Activated CD4-positive, alpha-beta T cell treated with anti-CD3 and anti-CD28 coated beads, Interleukin-2, amount 50 U/mL, for 48 hours (primary cell): ENCODE measurements at places on chromosomes 2 and 18.
A peak's percentile ranks its signal among the peaks of the same experiment; 100 is the strongest.

DNA sequence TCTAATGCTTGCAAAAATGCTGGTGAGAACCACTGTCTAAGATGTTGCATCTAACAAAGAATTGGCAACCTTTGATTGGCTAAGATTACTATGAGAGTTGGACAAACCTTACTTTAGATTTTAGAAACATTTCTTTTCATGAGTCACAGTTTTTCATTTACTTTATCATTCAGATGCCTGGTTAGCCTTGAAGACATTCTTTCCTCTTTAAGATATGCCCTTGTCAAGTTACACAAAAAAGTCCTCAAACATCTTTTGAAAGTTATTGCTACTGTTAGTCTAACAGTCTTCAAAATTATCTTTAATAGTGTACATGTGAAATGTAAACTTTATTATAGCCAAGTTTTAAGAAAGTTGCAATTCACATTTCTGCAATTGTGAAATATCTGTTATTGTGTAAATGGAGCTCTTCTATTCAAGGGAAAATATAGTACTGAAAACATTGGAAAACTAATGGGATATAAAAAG is 276.3 kb downstream of the RND3 start:
- no peak for DNase-seq

- no peak for DNase-seq
These were observed 38.7 kb upstream of the EDAR start for GRCh38 chr2:109027702-109028101.

GRCh38 chr2:220224691-220225543 is 597.5 kb downstream of the SLC4A3 start:
- no peak for DNase-seq

- peak; percentile 68 for DNase-seq
These were observed 59.8 kb upstream of the SLC38A11 start for GRCh38 chr2:165015052-165015642.

GRCh38 chr18:7844017-7844416 is 276.9 kb downstream of the PTPRM start:
- DNase-seq, result no peak

GRCh38 chr2:106030287-106031268 is 163.5 kb downstream of the UXS1 start:
- DNase-seq, result peak; percentile 52

DNA sequence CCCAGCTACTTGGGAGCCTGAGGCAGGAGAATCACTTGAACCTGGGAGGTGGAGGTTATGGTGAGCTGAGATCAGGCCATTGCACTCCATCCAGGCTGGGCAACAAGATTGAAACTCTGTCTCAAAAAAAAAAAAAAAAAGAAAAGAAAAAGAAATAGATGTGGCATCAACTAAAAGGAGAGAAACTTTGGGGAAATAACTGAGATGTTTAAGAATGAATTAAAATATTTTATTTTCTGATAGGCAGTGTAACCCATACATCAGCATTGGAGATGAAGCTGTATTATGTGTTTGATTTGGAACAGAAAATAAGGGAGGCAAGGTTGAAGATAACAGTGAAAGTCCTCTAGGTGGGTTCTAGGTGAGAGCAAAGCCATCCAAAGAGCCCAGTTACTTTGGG is 110.7 kb upstream of the HNRNPA3 start:
- no peak for DNase-seq

- DNase-seq, result no peak
These were observed 67.4 kb upstream of the PNPT1 start for GRCh38 chr2:55761024-55761423.

DNA sequence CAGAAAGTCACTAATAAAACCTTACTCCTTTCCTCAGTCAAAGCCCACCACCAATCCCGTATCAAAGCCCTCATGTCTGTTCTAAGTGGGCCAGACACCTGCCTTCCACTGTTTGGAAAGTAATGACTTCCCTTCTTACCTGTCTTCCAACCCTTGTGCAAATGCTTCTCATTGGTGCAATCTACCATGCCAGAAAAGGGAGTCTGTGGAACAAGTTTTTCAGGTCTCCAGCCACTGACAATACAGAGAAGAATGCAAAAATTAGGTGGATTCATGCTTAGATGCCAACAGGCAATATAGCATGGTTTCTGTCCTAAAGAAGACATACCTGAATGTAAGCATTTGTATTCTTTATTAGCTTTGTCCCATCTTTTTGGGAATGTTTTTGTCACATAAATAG is 1140.6 kb upstream of the LRRTM1 start:
- DNase-seq, result no peak

DNA sequence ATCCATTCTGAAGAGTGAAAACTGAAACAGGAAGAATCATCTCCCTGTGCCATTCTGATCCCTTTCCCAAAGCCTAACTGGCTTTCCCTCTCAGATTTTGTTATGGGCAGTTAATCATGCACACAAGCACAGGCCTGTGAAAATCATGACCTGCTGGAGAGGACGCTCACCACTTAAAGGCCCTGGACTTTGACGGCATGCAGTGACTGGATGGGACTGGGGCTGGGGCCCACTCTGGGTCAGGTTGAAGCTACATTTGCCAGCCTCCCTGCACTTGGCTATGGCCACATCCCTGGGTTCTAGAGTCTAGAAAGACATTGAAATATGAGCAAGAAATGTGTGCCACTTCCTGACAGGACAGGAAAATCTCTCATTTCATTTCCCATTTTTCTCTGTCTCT is 12.9 kb downstream of the PDE11A start:
- no peak for DNase-seq

GRCh38 chr2:67985586-67985985 is 77.2 kb downstream of the C1D start:
- no peak for DNase-seq

DNA sequence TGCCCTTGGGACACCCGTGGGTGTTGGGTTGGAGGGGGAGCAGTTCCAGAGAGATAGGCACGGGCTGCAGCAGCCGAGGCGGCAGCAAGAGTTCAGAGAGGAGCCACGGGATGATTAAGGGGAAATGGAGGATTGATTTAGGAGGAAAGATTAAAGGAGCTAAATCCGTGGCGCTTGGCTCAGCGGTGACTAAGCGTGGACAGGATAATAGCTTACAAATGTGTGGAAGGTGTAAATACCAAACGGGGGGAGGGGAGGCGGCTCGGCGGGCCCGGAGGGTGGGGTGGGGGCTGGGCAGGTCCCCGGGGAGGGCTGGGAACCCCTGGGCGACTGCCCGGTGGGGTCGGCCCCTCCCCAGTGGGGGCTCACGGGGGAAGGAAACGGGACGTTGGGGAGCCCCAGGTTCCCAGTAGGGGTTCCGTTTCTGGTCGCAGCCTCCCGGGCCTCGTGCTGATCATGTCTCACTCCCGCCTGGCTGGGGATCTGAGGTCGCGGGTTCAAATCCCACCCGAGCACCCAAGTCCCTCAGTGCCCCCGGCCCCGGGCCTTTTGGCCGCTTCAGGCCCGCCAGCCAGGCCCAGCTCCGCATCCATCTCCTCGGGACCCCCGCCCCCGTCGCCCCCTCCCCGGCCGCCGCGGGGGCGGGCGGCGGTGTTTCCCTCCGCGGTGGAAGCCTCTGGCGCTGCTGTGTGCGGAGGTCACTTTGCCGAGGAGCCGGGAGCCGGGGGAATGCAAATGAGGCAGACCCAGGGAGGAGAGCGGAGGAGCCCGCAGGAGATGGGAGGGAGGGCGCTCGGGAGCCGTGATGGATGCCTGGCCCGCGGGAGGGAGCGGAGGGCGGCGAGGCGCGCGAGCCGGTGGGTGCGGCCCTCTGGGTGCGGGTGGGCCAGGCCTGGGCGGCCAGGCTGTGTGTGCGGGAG is 8.1 kb downstream of the ASIC4 start:
- no peak for DNase-seq

- DNase-seq, result no peak
These were observed 48.0 kb upstream of the RAB1A start for GRCh38 chr2:65177751-65178442.

DNA sequence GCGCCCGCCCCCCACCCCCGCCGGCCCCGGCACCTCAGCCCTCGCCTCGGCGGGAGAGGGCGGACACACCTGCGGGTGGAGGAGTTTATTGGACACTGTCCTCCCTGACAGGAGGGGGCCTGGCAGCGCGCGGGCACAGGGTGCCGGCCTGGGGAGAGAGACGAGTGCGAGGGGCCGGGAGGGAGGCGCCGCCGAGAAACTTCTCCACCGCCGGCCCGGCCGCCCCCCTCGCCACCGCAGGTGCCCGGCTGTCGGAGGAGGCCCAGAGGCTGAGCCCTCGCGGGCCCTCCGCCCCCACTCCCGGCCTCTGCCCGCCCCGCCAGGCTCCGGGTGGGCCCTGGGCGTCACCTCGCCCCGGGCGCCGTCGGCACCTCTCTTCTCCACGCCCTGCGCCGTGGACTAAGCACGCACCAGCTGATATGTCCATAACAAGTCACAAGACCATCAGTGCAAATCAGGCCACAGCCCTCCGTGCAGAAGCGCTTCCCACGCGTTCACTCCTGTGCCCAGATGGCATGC is 311.3 kb downstream of the CELF4 start:
- no peak for DNase-seq

- DNase-seq, result no peak
These were observed 291.1 kb downstream of the ARHGAP15 start for GRCh38 chr2:143420313-143420712.

DNA sequence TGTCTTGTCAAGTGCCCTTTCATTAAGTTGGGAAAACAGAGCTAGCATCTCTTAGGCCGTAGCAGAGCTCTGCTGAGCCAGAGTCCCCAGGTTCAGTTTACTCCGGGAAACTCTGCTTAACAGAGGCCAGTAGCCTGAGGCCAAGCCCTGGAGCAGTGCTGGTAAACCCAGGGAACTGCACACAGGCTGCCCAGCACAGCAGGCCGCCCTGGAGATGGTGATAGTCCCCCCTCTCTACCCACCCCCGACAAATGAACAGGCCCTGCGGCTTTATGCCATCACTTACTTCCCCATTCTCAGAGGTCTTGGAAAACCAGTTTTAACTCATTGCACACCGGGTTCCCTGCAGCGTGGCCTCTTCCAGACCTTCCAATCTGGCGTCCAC is 3.5 kb downstream of the CNNM4 start:
- DNase-seq, result no peak

- DNase-seq, result no peak
These were observed 29.0 kb upstream of the KCNG2 start for GRCh38 chr18:79768745-79769144.

- no peak for DNase-seq
These were observed 134.0 kb upstream of the LYPD1 start for GRCh38 chr2:132804051-132804450.

GRCh38 chr2:216354306-216354705 is 18.0 kb downstream of the MARCHF4 start:
- no peak for DNase-seq

- peak; percentile 81 for DNase-seq
These were observed 916 bp upstream of the PDCD1 start for GRCh38 chr2:241859436-241860183.

DNA sequence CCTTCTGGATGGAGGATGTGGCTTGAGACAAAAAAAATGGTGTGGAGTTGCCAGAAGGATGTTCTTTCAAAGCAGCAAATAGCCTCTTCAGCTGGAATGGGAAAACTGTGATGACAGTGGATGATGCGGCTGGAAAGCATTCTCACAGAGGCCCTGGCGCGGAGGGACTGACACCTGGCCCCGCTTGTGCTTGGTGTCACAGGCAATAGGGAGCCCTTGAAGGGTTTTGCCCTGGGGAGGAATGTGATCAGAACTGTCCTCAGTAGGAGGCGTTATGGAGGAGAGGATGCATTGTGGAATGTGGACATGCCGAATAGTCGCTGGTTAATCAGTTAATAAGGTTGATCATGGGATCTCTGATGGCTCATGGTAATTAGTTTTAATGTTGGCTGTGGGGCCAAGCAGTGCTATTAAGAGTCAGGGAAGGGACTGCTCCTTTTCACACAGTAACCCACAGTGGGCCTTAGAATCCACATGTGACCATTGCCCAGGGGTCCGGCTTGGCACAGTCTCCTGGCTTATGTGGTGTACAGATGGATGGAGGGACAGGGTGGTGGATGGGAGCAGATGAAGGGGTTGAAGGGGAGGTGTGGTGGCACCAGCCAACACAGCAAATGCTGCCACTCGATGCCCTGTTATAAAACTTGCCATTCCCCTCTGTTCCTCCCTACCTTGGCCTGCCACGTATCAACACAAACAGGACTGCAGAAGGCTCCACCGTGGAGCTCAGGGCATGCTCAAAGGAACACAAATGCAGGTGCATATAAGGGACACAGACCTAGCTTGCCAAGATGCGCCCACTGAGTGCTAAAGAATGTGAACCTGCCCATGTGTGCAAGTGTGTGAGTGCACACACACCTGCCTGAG is 71.7 kb downstream of the CIB4 start:
- no peak for DNase-seq

DNA sequence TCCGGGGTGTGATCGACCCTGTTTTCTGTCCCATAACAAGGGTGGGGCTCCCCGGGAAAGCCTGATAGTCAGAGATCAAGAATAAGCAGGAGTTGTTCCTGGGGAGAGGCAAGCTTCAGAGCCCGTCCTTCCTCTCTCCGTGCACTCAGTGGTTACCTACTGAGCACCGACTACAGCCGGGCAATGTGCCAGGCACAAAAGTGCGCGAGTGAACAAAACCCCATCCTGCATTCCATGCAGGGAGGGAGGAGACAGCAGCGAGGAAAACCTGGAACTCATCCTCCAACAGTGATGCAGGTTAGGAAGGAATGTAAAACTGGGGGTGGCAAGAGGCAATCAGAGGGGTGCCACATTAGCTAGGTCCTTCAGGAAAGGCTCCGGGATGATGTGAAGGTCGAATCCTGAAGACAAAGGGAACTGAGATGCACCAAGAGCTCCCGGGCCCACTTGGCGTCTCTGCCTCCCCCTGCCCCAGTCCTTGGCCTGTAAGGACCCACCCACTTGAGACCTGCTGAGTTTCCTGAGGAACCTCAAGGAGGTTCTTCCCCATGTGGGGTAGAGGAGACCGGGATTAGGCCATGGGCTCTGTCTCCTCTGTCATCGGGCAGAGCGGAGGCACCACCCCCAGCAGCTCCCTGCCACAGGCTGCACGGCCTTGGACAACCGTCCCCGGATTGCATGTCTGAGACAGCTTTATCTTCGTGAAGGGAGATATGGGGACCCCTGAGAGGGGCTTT is 198.2 kb downstream of the NDUFA10 start:
- DNase-seq, result no peak

DNA sequence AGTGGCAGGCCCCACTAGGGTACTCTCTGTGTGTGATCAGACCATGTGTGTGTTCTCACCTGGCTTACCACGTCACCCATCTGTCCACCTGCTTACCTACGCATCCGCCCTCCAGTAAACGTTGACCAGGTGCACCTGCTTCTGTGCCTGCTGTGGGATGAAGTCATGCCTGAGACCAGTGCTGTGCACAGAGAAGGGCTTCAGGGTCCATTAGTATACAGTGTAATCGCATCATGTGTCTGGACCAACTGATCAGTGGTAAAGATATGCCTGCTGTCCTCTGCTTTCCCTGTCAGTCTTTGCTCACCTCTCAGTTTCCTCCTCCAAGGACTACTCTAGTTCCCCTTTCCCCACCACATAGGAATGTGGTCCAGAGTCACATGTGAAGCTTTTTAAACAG is 109.3 kb downstream of the FHOD3 start:
- no peak for DNase-seq

- DNase-seq, result no peak
These were observed 2.9 kb downstream of the RNF149 start for GRCh38 chr2:101305492-101306078.

GRCh38 chr2:50018921-50019320 is 864.6 kb upstream of the FSHR start:
- DNase-seq, result no peak
